ENCODE measurements at places on chromosomes 2 and 18. TPM values are rescaled to one million over a fixed set of nuclear protein-coding genes. Genes with fewer than 3 reads are reported as not detected.

GRCh38 chr2:121336528-121337294, 51.7 kb upstream of the TFCP2L1 start:
- no peak for DNase-seq

The MARCHF4 gene
- total RNA-seq = 0.12 TPM

The GNAL gene
- 2.7 TPM for total RNA-seq

- no peak for DNase-seq
Measured at GRCh38 chr18:61637905-61638595, 254.8 kb downstream of the RNF152 start.

The COL3A1 gene
- 106 TPM for total RNA-seq

DNA sequence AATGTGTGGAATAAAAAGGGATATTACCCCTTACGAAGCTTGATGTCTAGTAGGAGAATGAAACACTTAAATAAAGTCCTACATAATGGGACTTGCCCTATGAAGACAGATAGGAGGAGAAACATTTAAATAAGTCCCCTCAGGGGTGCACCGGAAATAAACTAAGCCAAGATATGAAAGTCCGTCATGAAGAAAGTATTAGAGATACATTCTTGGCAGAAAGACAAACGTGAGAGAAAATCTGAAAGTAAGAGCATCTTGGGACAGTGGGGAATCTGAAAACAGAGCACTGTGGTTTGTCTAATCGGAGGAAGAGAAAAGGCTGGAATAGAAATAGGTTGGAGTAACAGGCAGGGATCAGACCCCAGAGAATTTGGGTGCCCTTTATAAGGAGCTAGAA, 516.9 kb upstream of the DSEL start:
- DNase-seq = no peak

DNA sequence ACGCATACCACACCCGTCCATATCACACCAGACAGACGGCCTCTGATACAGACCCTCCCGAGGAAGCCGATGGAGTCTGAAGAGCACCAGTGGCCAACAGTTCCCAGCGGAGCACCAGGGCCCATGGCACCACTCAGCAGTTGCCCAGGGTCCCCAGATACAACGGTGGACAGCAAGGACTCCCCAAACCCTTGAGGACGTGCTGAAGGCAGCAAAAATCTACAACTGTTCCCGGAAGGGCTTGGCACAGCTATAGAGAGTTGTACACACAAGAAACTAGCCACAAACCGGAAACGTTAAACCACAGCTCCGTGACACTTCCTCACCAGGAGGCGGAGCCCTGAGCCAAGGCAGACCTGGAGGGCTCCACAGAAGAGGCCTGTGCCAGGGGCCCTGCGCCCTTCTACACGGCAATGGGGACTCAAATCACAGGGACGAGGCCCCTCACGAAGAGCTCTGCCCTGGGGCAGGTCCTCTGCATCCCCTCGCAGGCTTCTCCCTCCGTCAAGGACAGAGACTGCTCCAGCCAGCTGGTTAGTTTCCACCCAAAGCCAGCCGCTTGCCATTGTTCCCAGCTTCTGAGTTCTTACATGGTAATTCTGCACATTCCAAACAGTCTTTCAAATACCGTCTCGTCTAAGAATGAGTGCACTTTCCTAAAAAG, 133.4 kb downstream of the HDAC4 start:
- peak; percentile 86 for DNase-seq

- no peak for DNase-seq
Measured at GRCh38 chr2:62344472-62344871, 148.6 kb downstream of the B3GNT2 start.

DNA sequence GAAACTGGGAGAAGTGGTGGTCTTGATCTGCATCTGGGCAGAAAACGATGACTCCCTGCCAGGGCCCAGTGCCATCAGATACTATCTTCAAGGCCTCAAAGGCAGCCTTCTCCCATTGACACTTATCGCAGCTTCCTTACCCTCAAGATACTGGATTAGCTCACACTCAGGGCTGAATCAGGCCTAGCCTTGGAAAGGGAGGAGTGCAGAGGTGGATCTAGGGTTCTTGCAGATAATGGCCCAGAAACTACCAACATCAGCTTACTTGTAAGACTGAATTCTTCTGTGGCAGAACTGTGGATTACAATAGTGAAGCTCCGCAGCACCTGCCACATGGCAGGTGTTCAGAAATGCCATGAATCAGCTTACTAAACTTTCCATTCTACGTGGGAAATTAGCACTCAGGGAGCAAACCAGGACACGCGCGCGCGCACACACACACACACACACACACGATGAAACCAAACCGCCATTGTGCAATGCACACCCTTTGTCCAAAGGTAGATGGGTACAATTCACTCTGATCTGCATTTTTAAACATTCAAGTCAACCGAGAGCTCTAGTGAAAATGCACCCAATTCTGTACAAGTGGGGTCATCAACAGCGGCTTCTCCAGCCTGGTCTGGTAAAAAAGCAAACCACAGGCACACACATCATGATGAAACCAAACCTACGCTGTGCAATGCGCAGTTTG, 26.3 kb upstream of the TMEM182 start:
- no peak for DNase-seq

DNA sequence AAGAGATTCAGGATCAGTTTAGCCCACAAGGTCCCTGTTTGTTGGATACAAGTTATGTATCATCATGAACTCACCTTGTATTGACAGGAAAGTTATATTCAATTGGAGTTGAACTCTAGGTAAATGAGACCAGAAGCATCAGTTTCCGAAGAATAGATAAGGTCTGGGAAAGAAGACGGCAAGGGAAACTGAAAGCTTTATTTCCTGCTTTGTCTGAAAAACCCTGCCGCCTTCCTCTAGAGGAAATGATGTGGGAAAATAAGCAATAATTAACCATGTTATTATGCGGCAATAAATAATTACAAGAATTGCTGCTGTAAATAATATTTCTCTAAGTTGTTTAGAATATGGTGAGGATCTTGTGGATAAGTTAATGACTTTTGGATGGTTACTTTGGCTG, 32.0 kb downstream of the LPIN1 start:
- no peak for DNase-seq

The IL36B gene
- total RNA-seq = not detected

GRCh38 chr18:44713435-44713834, 32.7 kb downstream of the SETBP1 start:
- no peak for DNase-seq

The MZT2B gene
- 203 TPM for total RNA-seq

DNA sequence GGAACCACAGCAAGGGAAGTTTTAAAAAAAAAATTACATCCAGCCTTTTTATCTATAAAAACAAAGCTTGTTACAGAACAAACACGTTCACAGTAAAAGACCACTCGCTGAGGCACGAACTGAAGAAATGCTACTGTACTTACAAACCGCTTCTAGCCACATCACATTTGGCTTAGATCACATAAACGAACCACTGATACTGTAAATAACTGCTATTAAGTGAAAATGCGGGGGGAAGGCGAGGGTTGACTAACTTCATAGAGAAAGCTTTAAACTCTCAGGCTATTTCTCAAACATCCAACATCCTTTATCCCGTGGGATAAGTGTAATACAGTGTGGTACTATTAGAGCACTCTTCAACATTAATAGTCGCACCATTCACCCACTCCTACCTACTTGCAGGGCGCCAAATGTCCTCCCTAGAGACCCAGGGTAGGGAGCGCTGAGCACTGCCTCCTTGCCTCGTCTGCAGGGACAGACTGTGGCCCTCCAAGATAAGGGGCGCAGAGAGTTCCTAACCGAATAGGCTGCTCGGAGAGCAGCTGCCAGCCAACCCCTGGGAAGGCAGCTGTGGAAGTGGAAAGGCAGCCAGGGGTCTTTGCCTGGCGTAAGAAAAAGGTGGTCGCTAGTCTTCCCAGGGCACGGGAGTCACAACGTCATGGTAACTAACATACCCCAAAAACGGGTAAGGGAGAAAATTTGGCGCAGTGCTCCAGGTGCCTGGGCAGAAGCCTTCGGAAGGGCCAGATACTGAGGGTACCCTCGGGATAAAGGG, 854 bp downstream of the GPR155 start:
- DNase-seq = peak; percentile 17

The CHAC2 gene
- total RNA-seq = 2.4 TPM

GRCh38 chr2:142742371-142743214, 134.9 kb upstream of the KYNU start:
- DNase-seq = no peak

- DNase-seq = no peak
Measured at GRCh38 chr2:46460241-46460921, 19.0 kb upstream of the TMEM247 start.

DNA sequence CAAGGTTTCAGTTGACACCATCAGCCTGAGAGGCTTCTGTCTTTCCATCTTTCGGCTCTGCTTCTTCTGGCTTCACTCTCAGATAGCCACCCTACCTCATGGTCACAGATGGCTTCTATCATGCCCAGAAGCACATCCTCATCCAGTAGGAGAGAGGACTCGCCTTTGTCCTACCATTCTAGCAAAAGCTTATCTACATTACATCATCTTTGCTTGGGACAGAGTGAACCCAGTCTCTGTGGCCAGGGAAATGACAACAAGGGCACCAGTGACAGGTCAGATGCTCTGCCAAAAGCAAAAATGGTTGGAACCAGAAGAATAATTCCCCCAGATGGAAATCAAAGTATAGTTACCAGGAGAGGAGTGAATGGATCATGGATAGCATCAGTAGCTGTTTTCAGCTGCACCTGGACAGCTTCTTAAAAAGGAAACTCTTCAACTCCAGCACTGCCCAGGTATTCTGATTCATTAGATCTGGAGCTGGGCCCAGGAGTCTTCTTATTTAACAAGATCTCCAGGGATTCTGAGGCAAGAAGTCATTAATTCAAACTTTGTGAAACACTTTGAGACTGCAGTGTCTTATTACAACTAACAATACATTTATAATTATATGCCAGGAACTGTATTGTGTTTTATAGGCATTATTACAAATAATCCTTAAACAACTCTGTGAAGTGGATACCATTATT, 257.7 kb upstream of the UBE2E3 start:
- DNase-seq = peak; percentile 54

- DNase-seq = no peak
Measured at GRCh38 chr2:20838016-20838415, 15.1 kb upstream of the LDAH start.

The NR4A2 gene
- total RNA-seq = not detected

The ANKRD53 gene
- not detected for total RNA-seq

DNA sequence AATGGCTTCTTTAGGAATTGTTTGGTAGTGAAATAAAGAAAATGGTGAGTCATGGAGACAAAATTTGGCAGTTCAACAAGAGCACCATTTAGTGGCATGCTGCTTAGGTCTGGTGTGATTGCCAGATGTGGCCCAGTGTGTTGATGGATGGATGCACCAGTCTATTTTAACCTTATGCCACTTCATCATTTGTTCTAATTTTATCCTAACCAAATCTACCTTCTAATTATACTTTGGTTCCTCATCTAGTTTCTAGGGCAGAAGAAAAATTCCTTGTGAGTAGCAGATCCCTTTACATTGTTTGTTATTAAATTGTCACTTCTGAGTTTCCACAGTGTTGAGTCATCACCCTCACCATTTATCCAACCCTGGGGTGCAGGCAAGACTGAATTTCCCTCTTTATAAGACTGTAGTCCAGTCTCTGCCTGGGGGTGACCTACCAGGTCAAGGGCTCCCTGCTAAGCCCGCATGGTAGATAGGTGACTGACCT, 32.5 kb downstream of the NABP1 start:
- peak; percentile 52 for DNase-seq

The DHRS9 gene
- not detected for total RNA-seq

The ZC3H8 gene
- 9.0 TPM for total RNA-seq

- DNase-seq = no peak
Measured at GRCh38 chr18:67639872-67640271, 123.4 kb upstream of the DSEL start.

GRCh38 chr2:193461431-193461934, 1266.8 kb upstream of the TMEFF2 start:
- DNase-seq = no peak

DNA sequence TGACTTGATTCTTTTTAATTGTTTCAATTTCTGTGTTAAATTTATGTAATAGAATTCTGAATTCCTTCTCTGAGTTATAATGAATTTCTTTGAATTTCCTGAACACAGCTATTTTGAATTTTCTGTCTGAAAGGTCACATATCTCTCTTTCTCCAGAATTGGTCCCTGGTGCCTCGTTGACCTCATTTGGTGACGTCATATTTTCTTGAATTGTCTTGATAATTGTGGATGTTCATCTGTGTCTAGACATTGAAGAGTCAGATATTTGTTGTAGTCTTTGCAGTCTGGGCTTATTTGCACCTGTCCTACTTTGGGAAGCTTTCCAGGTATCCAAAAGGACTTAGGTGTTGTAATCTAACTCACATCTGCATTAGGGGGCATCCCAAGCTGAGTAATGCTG, 111.4 kb upstream of the LRRTM4 start:
- no peak for DNase-seq

- DNase-seq = no peak
Measured at GRCh38 chr2:150612957-150613710, 125.7 kb upstream of the RND3 start.

The AFF3 gene
- 1.9 TPM for total RNA-seq

- DNase-seq = no peak
Measured at GRCh38 chr2:189082376-189082975, 97.1 kb downstream of the COL5A2 start.

The FAM124B gene
- total RNA-seq = not detected

The MOB4 gene
- 50.9 TPM for total RNA-seq

The GPR155 gene
- total RNA-seq = 23.3 TPM

GRCh38 chr2:26892922-26893524, 45.1 kb downstream of the DPYSL5 start:
- DNase-seq = no peak

The GULP1 gene
- 14.6 TPM for total RNA-seq

GRCh38 chr2:190947711-190948251, 66.2 kb downstream of the STAT1 start:
- peak; percentile 25 for DNase-seq

- DNase-seq = no peak
Measured at GRCh38 chr2:141393214-141393545, 737.6 kb downstream of the LRP1B start.

- DNase-seq = no peak
Measured at GRCh38 chr18:45525301-45525700, 90.0 kb upstream of the SLC14A2 start.

DNA sequence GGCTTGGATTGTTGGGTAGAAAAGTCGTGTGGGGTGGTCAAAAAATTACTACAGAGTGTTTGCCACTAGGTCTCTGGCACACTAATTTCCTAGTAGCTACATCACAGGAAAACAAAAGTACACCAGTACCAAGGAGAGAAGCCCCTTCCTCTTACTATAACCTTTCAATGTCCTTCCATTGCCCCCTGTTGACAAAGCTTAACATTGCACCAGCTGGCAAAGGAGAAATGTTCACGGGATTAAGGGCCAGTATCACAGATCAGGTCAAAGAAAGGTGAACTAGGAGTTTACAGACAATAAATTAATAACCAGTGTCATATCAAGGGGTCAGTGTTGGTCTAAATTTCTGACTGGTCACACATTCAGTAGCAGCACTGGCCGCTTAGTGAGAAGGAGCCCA, 1139.6 kb upstream of the FAM98A start:
- DNase-seq = no peak

GRCh38 chr2:230711224-230711623, 1.4 kb upstream of the CAB39 start:
- DNase-seq = no peak

The TCF23 gene
- not detected for total RNA-seq

- no peak for DNase-seq
Measured at GRCh38 chr18:48636436-48636835, 97.6 kb downstream of the CTIF start.

GRCh38 chr2:39538718-39539117, 101.6 kb upstream of the MAP4K3 start:
- DNase-seq = no peak

The FSHR gene
- not detected for total RNA-seq

- DNase-seq = no peak
Measured at GRCh38 chr2:152740743-152741328, 22.4 kb downstream of the ARL6IP6 start.
